Right ventricle myocardium superior (tissue), 1 donor: ENCODE measurements at places on chromosomes 1 and 21.

DNA sequence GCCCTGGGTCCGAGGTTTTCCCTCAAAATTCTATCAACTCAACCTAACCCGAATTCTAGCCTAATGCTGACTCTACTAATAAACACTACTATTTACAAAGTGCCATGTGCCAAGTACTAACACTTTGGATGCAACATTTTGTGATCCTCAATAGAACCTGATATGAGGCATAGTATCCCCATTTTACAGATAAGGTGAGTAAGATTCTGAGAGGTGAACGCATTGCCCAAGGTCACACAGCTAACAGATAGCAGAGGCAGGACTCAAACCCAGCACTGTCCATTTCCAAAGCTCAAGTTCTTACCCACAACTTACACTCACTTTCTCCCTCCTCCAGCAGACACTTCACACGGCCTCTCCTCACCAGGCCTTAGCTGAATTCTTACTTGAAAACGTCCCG lies 46.0 kb upstream of the LAPTM5 start:
- no peak for DNase-seq

DNA sequence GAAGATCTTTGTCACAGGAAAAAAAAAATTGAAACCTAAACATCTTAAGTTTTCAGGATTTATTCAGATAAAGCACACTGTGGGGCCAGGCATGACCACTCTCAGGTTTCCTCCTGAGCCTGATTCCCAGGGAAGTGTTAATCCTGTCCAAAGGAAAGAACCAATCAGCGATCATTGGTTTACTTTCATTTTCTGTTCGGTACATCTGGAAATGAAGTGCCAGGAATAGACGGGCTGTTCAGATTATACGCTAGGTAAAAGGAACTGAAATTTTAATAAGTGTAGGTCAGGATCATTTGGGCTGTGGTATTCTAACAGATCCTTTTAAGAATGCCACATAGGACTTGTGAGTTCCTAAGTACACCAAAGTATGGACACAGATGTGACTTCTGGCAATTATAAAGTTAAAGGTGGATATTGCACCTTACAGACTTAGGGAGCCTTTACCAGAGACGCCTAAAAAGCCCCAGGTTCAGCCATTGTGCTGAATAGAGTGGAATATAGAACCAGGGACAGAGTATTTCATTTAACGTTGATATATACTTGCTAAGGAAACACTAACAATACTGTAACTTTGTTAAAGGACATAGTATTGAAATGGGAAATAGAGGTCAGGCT lies 9.3 kb upstream of the CACYBP start:
- DNase-seq, result no peak

DNA sequence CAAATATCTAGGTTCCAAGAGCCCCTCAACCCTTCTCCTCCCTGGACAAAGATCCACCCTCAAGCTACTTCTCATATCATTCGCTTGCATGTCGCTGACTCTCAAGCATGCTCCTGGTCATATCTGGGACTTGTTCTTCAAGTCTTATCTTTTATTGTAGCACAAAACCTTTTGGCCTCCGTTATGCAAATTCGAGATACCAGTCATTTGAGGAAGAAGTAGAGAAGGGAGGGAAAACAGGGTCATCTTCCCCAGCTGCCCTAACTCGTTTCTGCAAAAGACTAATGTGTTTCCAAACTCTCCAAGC lies 63.8 kb upstream of the ETS2 start:
- DNase-seq, result no peak

GRCh38 chr1:230760360-230760827 lies 13.2 kb downstream of the CAPN9 start:
- DNase-seq, result no peak

GRCh38 chr1:226403201-226404034 lies 4.5 kb downstream of the PARP1 start:
- no peak for DNase-seq

- DNase-seq, result no peak
Measured at GRCh38 chr1:236338096-236338495, 56.0 kb upstream of the EDARADD start.

DNA sequence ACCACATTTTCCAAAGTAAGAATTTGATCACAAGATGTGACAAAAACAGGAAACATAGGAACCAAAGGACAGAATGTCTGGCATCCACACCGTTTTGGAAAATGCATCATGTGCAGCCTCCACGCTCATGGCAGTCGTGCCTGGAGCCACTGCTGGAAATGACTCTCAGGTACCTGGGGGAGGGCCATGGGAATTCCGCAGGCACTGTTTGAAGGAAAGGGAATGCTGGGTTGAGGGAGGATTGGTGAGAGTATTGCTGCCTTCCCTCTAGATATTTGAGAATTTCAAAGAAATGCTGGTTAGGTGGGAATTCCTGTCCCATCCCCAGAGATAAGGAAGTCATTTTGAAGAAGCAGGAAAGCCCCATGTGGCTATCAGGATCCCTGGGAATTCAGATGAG lies 10.8 kb downstream of the SLAMF1 start:
- DNase-seq, result no peak

DNA sequence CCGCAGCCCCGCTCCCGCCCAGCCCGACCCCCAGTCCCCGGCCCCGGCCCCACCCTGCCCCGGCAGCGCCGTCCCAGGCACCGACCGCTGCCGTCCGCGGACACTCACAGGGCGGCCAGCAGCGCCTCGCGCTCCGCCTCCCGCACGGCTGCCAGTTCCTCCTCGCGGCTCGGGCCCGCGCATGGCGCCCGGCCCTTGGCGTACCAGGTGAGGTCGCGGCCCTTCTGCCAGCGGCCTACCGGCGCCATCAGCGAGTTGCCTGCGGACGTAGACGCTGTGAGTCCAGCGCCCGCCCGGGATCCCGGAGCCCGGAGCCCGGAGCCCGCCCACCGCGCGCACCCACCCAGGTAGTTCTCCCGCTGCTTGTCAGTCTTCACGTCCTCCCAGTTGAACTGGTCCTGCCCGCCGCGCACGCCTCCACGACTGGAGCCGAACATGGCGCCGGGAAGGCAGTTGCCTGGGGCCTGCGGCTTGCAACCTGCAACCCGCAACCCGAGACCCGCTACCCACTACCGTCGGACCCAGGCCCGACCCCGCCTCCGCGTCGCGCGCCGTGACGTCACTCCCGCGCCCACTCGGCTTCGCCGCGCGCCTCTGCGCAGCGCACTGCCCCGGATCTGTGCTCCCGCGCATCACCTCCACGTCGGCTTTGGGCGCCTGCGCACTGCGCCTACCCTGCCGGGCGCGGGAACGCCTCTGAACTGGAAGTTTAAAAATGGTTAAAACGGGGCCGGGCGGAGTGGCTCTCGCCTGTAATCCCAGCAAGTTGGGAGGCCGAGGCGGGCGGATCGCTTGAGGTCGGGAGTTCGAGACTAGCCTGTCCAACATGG lies at the start of gene C1orf35:
TSS of gene C1orf35 (minus strand) at position 535 of the 830 bp plus-strand sequence. CDS start at position 437, 98 bp downstream.
- peak; percentile 97 for DNase-seq

GRCh38 chr1:51289676-51290488 lies 40.5 kb downstream of the TTC39A start:
- DNase-seq, result no peak

DNA sequence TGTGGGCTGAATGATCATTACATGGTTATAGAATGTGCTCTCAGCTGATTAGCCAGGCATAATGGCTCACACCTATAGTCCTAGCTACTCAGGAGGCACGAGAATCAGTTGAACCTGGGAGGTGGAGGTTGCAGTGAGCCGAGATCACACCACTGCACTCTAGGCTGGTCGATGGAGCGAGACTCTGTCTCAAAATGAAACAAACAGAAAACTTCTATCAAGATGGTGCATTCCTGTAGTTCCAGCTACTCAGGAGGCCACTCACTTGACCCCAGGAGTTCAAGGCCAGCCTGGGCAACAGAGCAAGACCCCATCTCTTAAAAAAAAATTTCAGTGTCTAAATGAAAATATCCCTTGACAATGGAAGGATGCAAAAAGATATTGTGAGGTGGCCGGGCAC lies 10.9 kb downstream of the TIMM17A start:
- no peak for DNase-seq

GRCh38 chr1:60037669-60038068 lies 35.9 kb downstream of the C1orf87 start:
- no peak for DNase-seq

- no peak for DNase-seq
Measured at GRCh38 chr21:36727866-36728265, 29.0 kb downstream of the SIM2 start.

GRCh38 chr1:185464777-185465176 lies 147.7 kb upstream of the IVNS1ABP start:
- DNase-seq, result no peak

DNA sequence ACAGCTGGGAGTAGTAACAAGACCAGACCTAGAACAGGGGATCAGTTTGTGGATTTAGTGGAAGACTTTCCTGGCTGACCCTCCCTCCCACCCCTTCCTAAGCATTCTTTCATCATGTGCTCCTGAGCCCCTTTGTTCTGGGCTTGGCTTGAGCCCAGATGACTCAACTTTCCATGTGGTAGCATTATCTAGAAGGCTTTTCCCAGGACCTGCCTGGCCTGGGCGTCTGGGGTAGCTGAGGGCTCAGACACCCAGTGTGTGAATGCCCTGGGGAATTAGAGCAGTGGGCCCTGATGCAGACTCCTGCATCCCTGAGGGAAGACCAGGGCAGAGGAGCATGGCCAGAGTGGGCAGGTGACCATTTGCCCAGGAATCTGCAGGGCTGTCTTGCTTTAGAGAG lies 44.1 kb upstream of the TSPAN2 start:
- DNase-seq, result no peak

DNA sequence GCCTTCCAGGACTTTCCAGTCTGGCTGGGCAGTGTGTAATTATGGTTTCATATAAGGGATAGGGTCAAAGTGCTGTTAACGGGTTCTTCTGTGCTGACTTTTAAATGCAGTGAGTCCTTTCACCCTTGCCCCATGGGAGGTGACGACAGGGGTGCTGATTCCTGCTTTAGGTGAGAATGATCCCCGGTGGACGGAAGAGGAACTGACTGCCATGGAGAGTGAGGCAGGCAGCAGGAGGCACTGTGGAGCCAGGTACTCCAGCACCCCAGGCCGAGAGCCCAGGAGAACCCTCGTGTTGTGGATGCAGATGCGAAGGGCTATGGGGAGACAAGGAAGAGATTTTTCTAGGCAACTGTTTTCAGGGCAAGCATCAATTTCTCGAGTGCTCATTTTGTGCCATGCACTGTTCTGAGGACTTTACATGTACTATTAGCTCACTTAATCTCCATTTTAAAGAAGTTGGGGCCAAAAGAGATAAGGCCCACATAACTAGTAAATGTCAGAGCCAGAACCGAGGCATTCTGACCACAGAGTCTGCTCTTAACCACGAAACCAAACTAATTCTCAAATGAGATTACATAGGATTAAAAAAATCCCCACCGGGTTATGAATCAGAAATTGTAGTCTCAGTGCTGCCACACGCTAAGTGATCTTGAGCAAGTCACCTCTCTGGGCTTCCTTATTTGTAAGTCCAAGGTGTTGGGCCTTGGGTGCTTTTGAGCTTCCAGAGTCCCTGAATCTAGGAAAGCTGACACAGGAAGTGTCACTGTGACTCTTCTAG lies 28.2 kb downstream of the STPG1 start:
- DNase-seq, result no peak

DNA sequence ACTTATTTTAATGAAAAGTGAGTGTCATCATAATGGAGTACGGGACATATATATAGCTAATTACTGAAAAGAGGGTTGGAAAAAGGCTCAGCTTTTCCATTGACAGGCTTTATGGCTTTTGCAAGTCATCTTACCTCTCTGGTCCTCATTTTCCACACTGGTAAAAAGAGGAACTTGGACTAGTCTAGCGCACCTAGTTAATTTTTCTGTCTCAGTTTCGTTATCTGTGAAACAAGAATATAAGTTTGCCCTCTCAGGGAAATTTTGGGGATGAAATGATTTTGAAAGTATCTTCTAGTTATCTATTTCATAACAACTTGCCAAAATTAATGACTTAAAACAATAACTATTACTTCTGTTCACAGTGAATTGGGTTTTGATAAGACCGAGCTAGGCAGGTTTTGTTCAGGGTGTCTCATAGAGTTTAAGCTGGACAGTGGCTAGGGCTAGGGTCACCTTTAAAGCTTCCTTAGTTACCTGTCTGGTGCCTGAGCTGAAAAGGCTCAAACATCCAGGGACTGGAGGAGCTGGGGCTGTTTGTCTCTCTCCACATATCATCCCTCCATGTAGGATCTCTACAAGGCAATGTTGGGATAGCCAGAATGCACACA lies 91.7 kb downstream of the TYW3 start:
- no peak for DNase-seq

GRCh38 chr1:67269061-67269460 lies 38.6 kb upstream of the IL12RB2 start:
- no peak for DNase-seq

GRCh38 chr1:229107304-229107815 lies 163.6 kb upstream of the RAB4A start:
- no peak for DNase-seq

- no peak for DNase-seq
Measured at GRCh38 chr1:169958987-169959386, 65.3 kb upstream of the SCYL3 start.

DNA sequence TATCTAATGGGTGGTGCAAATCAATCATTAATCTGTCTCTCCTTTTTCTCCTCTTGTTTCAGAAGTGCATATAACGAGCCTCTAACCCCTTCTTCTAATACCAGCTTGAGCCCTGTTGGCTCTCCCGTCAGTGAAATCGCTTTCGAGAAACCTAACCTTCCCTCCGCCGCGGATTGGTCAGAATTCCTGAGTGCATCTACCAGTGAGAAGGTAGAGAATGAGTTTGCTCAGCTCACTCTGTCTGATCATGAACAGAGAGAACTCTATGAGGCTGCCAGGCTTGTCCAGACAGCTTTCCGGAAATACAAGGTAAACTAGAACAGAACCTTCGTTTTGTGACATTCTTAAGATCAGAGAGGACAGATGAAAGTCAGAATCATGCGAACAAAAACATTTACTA lies 25.3 kb upstream of the VAMP3 start:
- no peak for DNase-seq

- no peak for DNase-seq
Measured at GRCh38 chr1:106680216-106680615, 376.3 kb upstream of the PRMT6 start.

- DNase-seq, result no peak
Measured at GRCh38 chr1:50308878-50309277, 114.4 kb downstream of the DMRTA2 start.

DNA sequence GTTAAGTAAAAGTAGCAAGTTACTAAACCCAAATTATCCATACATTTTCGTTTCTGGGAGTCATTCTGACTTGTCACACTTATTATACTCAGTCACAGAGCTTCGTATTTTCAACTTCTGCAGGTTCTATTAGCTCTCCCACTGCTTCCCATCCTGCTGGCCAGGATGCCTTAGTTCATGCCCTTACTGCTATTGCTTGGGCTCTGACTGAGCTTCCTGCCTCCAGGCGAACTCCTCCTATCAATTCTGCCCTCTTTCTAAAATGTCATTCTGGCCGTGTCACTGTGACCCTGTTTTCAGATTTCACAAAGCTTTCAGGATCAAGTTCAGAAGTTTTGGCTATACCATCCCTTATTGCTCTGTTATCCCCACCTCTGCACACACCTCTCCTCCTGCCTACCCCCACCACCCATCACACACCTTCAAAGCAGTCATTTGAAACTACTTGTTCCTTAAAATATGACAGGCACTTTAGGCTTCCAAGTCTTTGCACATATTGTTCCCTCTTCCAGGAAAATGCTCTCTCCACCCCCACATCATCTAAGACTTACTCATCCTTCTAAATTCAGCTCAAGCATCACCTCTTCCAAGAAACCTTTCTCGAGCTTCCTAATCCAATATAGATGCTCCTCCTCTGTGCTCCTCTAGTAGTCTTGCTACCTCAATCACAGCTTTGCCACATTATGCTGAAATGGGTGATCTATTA lies 278.0 kb downstream of the BRINP2 start:
- no peak for DNase-seq

GRCh38 chr1:107874221-107874620 lies 90.8 kb downstream of the VAV3 start:
- no peak for DNase-seq
